Stimulated activated CD8-positive, alpha-beta memory T cell treated with anti-CD3 and anti-CD28 coated beads, Interleukin-2, amount 100 ng/mL, for 48 hours (primary cell): ENCODE measurements at places on chromosomes 5 and 9.

DNA sequence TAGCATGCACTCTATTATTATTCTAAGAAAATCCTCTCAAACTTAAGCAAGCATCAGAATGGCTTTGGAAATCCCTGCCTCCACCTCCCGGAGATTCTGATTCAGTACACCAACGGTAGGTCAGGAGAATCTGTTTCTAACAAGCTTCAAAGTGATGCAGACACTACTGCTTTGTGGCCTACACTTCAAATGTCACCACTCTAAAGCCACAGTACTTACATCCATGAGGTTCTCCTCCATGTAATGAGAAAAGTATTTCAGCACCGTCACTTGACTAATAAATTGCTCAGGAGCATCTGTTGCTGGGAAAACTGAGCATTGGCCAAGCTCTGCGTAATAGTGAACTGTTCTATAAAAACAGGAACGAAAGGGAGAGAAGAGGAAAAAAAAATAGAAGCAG, 4.8 kb downstream of the PLK2 start:
- no peak for DNase-seq

GRCh38 chr9:127262602-127263001, 2.0 kb upstream of the GARNL3 start:
- DNase-seq, result no peak

GRCh38 chr9:81594415-81594814, 94.9 kb downstream of the TLE1 start:
- no peak for DNase-seq

DNA sequence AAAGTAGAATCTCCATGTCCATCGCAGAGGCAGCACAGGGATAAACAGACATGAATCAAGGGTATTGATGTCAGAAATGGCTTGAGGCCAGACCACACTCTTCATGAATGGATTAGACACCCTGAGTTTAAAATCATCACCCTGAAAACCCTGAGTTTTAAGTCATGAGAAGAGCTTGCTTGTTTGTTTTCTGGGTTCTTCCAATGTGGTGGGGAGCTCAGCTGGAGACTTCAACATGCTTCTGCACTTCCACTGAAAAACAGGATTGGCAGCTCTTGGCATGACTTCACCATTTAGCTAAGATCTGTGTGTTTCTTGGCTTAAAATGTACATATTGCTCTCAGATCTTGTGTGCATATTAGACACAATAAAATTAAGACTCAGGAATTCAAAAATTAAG, 9.8 kb downstream of the GCNT4 start:
- no peak for DNase-seq

DNA sequence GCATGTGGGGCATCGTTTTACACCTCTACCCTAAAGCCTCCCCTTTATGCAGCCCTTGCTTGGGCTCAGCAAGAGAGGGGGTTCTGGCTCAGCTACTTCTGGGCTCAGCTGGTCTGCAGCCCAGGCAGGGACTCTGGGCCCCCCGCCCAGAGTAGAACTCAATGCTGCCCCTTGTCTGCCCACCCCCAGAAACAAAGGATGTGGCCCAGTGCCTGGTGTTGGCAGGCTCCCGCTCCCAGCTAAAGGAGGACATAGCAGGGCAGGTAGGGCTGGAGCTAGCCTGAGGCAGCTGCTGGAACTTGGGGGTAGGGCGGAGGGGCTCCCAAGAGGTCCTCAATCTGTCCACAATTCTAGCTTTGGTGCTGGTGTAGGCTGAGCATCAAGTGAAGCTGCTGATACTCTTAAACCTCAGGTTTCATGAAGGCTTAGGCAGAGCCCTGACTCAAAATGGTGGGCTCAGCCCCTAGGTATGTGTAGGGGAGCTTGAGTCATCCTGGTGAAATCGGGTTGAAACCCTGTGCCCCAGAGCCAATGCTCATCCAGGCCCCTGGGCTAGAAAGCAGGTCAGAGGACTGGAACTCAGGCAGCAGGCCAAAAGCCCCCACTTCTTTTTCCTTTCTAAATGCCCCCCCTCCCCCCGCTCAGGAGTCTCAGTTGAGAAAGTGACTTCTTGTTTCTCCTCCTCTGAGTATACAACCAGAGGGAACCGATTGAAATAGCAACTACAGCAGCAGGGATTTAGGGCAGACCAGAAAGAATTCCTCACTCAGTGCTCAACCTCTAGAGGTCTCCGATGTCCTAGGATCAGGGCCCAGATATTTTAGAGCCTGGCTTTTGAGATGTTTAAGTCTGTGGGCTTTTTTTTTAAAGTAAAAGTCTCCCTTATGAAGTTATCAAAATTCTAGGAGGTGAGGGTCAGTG, 11.4 kb downstream of the PSD2 start:
- DNase-seq, result no peak

GRCh38 chr5:86824637-86825036, 206.9 kb downstream of the COX7C start:
- no peak for DNase-seq

GRCh38 chr5:11524188-11524587, 380.1 kb downstream of the CTNND2 start:
- no peak for DNase-seq

DNA sequence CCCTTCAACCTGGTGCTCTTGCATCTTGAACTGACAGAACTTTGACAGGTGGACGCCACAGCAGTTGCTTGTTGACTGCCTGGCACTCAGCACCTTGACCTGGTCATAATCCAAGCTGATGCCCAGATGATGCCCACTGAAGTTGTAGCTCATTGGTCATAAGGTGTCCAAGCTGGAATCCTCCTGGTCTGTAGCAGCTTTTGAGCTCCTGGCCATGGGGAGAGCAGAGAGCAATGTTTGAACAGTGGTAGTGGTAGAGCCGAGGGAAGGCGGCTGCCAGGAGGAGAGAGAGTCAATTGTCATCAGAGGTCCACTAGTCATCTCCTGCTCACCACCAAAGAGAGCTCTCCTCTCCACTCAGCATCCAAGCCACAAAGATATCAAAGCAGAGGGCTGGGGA, 23.3 kb downstream of the CSF2 start:
- DNase-seq, result no peak

- DNase-seq, result no peak
Observed at GRCh38 chr5:41337216-41337615, 123.9 kb upstream of the C6 start.

DNA sequence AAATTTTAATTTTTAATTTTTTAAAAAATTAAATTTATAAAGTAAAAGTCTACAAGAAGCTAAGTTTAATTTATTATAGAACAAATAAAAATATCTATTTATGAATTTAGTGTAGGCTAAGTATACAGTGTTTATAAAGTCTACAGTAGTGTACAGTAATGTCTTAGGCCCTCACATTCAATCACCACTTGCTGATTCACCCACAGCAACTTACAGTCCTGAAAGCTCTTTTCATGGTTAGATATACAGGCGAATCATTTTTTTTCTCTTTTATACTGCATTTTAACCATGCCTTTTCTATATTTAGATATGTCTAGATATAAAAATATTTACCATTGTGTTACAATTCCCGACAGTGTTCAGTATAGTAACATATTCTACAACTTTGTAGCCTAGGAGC, 55.9 kb downstream of the PCSK1 start:
- DNase-seq, result no peak

DNA sequence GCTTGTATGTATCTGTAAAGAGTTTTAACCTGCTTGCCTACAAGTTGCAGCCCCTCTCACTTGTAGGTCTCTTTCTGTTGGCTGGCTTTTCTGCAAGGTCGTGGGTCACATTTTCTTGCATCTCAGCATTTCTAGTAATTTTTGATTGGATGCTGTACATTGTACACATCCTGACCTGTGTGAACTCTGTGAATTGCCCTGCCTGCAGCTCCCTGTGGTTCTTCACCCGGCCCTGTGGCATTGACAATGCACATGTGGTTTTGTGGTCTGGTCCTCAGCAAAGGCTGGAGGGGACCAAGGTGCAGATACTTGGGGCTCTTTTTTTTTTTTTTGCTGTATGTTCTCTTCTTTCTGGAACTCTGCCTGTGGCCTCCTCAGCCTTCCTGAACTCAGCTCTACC, 53.6 kb downstream of the WNK2 start:
- DNase-seq, result no peak

- no peak for DNase-seq
Observed at GRCh38 chr5:148740966-148741742, 85.3 kb upstream of the ADRB2 start.

- no peak for DNase-seq
Observed at GRCh38 chr9:69633716-69634115, 38.5 kb downstream of the APBA1 start.

DNA sequence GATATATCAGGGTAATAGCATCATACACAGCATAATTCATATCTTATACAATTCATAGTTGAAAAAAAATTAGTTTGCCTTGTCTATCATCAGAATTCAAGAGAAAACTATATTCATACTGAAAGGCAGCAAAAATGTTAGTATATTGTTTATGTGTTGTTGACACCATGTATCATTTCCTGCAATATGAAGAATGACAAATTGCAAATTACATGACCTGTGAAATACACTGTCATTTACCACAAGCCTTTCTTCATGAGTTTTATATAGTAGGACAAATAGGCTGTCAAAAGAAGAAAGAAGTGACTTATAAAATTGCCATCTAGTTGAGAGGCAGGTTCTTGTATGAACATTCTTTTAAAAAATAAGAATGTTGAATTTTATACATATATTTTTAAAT, 1136.3 kb upstream of the CDH9 start:
- no peak for DNase-seq

DNA sequence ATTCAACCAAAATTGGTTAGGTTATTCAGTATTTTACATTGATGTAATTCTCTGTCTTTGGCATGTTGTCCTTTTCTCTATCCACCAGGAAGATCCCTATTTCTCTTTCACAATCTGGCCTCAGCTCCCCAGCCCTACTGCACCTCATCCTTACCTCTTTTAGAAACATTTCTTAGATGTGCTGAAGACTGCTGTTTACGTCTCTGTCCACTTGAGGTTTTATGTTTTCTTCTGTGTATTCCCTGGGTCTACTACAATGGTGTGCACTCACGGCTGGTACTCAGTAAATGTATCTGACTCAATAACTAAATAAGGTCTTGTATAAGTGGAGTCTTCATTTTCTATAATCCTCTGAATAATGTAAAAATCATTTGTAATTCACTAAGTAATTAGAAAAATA, 822.7 kb downstream of the DTWD2 start:
- no peak for DNase-seq

GRCh38 chr9:127018935-127019334, 103.5 kb downstream of the ANGPTL2 start:
- DNase-seq, result no peak

- no peak for DNase-seq
Observed at GRCh38 chr9:1210954-1211353, 160.8 kb downstream of the DMRT2 start.

DNA sequence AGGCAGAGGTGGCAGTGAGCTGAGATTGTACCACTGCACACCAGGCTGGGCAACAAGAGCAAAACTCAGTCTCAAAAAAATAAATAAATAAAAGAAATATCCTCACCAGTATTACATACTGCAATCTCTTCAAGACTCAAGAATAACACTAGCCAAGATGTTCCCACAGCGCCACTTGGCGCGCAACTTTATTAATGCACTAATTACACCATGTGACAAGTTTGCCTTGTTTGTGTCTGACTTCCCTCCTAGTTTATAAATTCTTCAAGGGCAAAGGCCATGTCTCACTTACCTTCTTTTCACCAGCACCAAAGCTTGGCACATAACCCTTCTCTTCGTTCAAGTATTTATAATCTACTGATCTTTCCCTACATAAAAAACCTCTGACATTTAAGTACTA, 4.8 kb downstream of the SKP1 start:
- no peak for DNase-seq

DNA sequence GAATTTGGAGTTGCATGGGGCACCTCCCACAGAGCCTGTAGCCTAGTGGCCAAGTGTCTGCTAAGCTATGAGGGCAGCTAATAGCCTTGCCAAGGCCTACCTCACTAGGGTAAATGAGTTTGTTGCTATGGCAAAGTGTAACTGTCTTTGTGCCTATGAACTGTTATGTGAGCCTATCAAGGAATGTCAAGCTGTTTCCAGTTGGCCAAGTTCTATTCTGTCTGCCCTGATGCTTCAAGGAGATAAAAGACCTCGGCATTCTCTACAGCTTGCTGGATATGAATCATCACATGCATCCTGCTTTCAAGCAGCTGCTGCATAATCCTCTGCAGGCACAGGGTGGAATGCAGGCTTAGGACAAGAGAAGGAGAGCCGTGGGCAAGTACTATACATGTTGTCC, 69.8 kb upstream of the CCDC112 start:
- DNase-seq, result no peak

GRCh38 chr9:112785986-112786385, 35.4 kb downstream of the SNX30 start:
- no peak for DNase-seq

DNA sequence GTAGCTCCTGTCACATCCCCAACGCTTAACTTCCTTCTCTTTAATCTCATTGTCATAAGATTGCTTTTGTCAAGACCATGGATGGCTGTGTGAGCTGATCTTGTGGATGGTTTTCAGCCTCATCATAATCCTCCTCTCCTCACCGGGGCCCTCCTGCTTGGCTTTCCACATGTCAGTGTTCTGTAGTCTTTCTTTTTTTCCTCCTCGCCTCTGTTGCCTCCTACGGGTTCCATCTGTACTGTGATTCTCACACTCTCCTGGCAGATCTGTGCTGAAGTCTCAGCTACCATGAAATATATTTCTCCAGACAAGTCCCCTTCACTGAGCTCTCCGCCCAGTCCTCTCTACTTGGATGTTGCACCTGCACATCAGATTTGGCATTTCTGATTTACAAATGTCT, 34.9 kb upstream of the FAM120AOS start:
- no peak for DNase-seq

GRCh38 chr5:7873216-7873615, 4.3 kb downstream of the MTRR start:
- no peak for DNase-seq

DNA sequence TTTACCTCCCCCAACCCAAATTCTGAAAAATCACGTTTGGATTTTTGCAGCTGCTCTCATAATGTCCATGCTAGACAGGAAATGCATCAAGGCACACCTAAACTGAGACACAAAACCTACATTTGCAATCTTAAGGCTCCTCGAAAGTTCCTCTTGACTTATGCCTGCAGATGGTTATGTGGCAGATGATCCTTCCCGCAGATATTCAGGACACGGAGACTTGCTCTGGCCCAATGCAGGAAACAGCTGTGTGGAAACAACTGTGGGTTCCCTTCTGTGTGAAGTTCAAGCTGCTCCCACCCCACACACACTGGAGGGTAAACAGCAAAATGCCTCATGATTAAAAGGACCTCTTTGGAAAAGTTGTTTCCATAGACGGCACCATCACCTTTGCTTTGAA, 253.8 kb downstream of the EBF1 start:
- no peak for DNase-seq

DNA sequence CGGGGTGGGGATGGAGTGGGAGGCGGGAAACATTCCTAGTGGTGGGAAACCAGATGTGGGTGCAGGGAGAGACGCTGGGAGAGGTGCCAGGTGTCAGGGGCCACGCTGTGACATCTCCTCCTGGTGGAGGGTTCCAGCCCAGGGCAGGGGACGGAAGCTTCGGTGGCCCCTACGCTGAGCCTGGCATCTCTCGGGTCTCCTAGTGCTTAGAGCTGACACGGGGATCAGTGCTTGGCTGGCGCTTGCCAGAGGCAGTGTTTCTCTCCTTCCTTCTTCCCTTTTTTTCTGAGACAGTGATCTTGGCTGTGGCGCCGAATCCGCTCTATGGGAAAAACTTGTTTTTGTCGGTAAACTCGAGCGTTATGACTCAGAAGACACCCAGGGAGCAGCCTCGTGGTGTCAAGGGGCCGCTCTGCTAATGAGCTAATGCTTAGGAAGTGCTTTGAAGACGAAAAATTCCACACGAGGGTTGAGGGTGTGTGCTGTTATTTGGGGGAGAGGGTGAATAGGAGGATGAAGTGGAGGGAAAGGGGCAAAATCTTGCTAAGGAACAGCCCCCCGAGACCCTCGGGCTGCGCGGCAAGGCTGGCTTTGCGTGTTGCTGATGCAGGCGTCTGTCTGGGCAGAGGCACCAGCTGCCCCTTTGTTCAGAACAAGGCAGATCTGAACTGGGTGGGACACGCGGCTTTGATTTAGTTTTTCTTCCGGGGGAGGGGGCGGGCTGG, 20.4 kb upstream of the IER5L start:
- no peak for DNase-seq
